ENCODE measurements at places on chromosomes 13 and 19. TPM values are rescaled to one million over a fixed set of nuclear protein-coding genes. Genes with fewer than 3 reads are reported as not detected.

The GRIK5 gene
- polyA plus RNA-seq = not detected

The ZNF211 gene
- 17.8 TPM for polyA plus RNA-seq

The CCDC8 gene
- polyA plus RNA-seq = not detected

The BICRA gene
- 0.71 TPM for polyA plus RNA-seq

The WIZ gene
- 1.8 TPM for polyA plus RNA-seq

The CLIP3 gene
- 0.23 TPM for polyA plus RNA-seq

The CYP4F8 gene
- polyA plus RNA-seq = not detected

The GPR4 gene
- polyA plus RNA-seq = not detected

The SRRM5 gene
- polyA plus RNA-seq = not detected

The OSCAR gene
- 0.40 TPM for polyA plus RNA-seq

The SERPINE3 gene
- polyA plus RNA-seq = not detected

The SIAH3 gene
- not detected for polyA plus RNA-seq

The USHBP1 gene
- polyA plus RNA-seq = not detected

The FCER2 gene
- polyA plus RNA-seq = 197 TPM

The LHB gene
- 0.78 TPM for polyA plus RNA-seq

The KLK14 gene
- not detected for polyA plus RNA-seq

The THSD1 gene
- polyA plus RNA-seq = 0.15 TPM

The IGSF23 gene
- polyA plus RNA-seq = not detected

The RNF225 gene
- not detected for polyA plus RNA-seq

The NDUFS7 gene
- 233 TPM for polyA plus RNA-seq

The SIGLEC12 gene
- polyA plus RNA-seq = 1.1 TPM

The ZNF799 gene
- 10.2 TPM for polyA plus RNA-seq

The LRRC63 gene
- not detected for polyA plus RNA-seq

The SLC6A16 gene
- polyA plus RNA-seq = 11.6 TPM

The LSM14A gene
- 154 TPM for polyA plus RNA-seq

The PDX1 gene
- polyA plus RNA-seq = not detected

The FGF22 gene
- polyA plus RNA-seq = not detected

The OXGR1 gene
- not detected for polyA plus RNA-seq

The ZNF225 gene
- polyA plus RNA-seq = 1.9 TPM

The SMIM24 gene
- polyA plus RNA-seq = not detected

The N4BP2L1 gene
- 43.1 TPM for polyA plus RNA-seq

The GPR12 gene
- polyA plus RNA-seq = not detected

The KLF1 gene
- not detected for polyA plus RNA-seq

The UNC13A gene
- not detected for polyA plus RNA-seq

The SCGB2B2 gene
- not detected for polyA plus RNA-seq

The NCR1 gene
- polyA plus RNA-seq = 0.63 TPM

The SLITRK6 gene
- polyA plus RNA-seq = not detected

The ATP4A gene
- polyA plus RNA-seq = not detected

The FZR1 gene
- 19.2 TPM for polyA plus RNA-seq

The XAB2 gene
- 9.7 TPM for polyA plus RNA-seq

The ZNF610 gene
- 1.7 TPM for polyA plus RNA-seq

The BRSK1 gene
- 0.34 TPM for polyA plus RNA-seq

The ZNF525 gene
- polyA plus RNA-seq = 12.4 TPM

The UBE2L5 gene
- not detected for polyA plus RNA-seq

The COMMD6 gene
- polyA plus RNA-seq = 574 TPM

The FCAR gene
- polyA plus RNA-seq = 0.15 TPM

The C3 gene
- not detected for polyA plus RNA-seq

The GJA3 gene
- polyA plus RNA-seq = 0.33 TPM

The ACP7 gene
- not detected for polyA plus RNA-seq

The TPTE2 gene
- not detected for polyA plus RNA-seq
